ENCODE measurements at places on chromosomes 11 and 22. TPM values are rescaled to one million over a fixed set of nuclear protein-coding genes. Genes with fewer than 3 reads are reported as not detected.
A peak's percentile ranks its signal among the peaks of the same experiment; 100 is the strongest.

- no peaks in the 10 kb centered on the region for H3K36me3 ChIP-seq
- no peak overlapping the region for H3K4me3 ChIP-seq
- no peaks in the 10 kb centered on the region for H3K4me1 ChIP-seq
- no peak for DNase-seq
Observed at GRCh38 chr11:83540728-83541127, 254.6 kb upstream of the CCDC90B start.

GRCh38 chr11:108697872-108698473 is 33.1 kb downstream of the DDX10 start:
- H3K36me3 ChIP-seq = no peaks in the 10 kb centered on the region
- peak; percentile 56 for DNase-seq
- H3K4me1 ChIP-seq = peaks cover 12% of the 10 kb centered on the region
- H3K4me3 ChIP-seq = no peak overlapping the region
- H3K27ac ChIP-seq = no peak overlapping the region
- H3K27me3 ChIP-seq = no peaks in the 10 kb centered on the region

Gene MTMR3
- 39.4 TPM for total RNA-seq

GRCh38 chr11:59842316-59842715 is 3.0 kb downstream of the CBLIF start:
- no peak overlapping the region for H3K27ac ChIP-seq
- DNase-seq = no peak
- no peaks in the 10 kb centered on the region for H3K36me3 ChIP-seq

- H3K4me1 ChIP-seq = peaks cover 9% of the 10 kb centered on the region
- peaks cover 36% of the 10 kb centered on the region for H3K27me3 ChIP-seq
- DNase-seq = no peak
Observed at GRCh38 chr22:25420471-25420924, 144.0 kb upstream of the GRK3 start.

GRCh38 chr11:130906616-130907015 is 9.7 kb downstream of the SNX19 start:
- DNase-seq = no peak
- H3K27me3 ChIP-seq = no peaks in the 10 kb centered on the region
- peaks cover 77% of the 10 kb centered on the region for H3K36me3 ChIP-seq
- no peaks in the 10 kb centered on the region for H3K4me1 ChIP-seq

Gene TPBGL
- total RNA-seq = 1.2 TPM

DNA sequence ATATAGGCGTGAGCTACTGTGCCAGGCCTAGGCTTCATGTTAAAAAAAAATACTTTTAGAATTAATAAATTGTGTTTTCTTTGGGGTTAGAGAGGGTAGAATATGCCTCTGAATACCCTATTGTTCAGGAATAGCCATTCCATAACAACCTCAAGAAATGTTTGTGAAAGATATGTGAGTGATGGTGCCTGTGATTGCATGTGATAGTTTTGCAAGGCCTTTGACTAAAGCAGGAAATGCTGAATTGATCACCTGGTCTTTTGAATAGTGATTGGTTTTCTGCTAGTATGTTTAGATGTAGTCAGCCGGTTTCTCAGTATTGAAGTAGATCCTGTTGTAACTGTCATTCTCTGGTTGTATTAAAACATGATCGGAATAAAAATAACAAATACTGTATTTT is 73.4 kb downstream of the UVRAG start:
- no peaks in the 10 kb centered on the region for H3K36me3 ChIP-seq
- H3K4me3 ChIP-seq = no peak overlapping the region
- H3K27me3 ChIP-seq = no peaks in the 10 kb centered on the region
- no peaks in the 10 kb centered on the region for H3K4me1 ChIP-seq

DNA sequence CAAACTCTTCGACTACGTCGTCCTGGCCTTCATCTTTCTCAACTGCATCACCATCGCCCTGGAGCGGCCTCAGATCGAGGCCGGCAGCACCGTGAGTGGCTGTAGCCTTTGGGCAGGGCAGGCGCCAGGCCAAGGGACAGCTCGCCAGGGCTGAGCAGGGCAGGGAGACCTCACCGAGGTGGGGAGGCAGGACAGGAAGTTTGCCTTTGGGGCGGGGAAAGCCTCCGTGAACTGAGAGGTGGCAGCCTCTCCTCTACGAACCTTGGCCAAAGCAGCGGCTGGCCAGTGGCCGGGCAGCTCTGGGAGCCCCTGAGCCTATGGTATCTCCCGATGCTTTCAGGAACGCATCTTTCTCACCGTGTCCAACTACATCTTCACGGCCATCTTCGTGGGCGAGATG is 93.2 kb downstream of the CACNA1I start:
- no peaks in the 10 kb centered on the region for H3K36me3 ChIP-seq
- peaks cover 6% of the 10 kb centered on the region for H3K4me1 ChIP-seq
- H3K27me3 ChIP-seq = peaks cover 38% of the 10 kb centered on the region
- no peak for DNase-seq
- H3K27ac ChIP-seq = no peak overlapping the region

Gene USP2
- 16.5 TPM for total RNA-seq

GRCh38 chr11:113555071-113555619 is 79.9 kb upstream of the DRD2 start:
- no peaks in the 10 kb centered on the region for H3K27me3 ChIP-seq
- no peaks in the 10 kb centered on the region for H3K36me3 ChIP-seq
- no peak overlapping the region for H3K27ac ChIP-seq
- H3K4me3 ChIP-seq = no peak overlapping the region

Gene SCO2
- 7.4 TPM for total RNA-seq

DNA sequence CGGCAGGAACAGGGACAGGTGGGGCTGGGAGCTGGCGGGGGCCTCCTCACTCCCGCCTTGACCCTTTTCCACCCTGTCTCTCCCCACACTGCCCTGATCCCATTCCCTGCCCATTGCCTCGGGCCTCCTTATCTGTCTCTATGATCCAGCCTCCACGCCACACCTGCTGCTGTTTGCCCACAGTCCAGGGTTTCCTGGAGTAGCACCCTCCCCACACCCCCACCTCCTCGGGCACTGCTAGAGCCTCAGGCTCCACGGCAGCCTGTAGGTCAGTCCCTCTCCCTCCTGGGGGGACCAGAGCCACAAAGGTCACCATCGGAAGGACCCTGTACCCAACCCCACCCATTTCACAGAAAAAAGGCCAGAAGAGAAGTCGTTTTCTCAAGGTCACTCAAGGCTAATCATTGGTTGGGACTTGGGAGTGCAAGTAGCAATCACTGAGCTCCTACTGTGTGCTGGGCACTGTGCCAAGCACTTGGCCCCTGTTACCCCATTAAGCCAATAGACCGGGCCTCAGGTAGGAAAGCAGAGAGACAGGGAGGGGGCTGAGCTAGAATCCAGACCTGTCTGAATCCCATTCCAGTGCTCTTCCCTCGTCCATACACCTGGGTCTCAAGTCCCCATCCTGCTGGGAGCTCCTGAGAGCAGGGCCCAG is 71.8 kb downstream of the PDE2A start:
- H3K27me3 ChIP-seq = no peaks in the 10 kb centered on the region
- no peak overlapping the region for H3K4me3 ChIP-seq
- H3K36me3 ChIP-seq = no peaks in the 10 kb centered on the region
- H3K4me1 ChIP-seq = peaks cover 37% of the 10 kb centered on the region

Gene CELF1
- total RNA-seq = 105 TPM

Gene DCHS1
- total RNA-seq = 11.0 TPM

GRCh38 chr11:121544956-121545355 is 92.2 kb upstream of the SORL1-AS1 start:
- no peaks in the 10 kb centered on the region for H3K36me3 ChIP-seq
- no peak overlapping the region for H3K4me3 ChIP-seq
- H3K27me3 ChIP-seq = no peaks in the 10 kb centered on the region
- no peaks in the 10 kb centered on the region for H3K4me1 ChIP-seq

DNA sequence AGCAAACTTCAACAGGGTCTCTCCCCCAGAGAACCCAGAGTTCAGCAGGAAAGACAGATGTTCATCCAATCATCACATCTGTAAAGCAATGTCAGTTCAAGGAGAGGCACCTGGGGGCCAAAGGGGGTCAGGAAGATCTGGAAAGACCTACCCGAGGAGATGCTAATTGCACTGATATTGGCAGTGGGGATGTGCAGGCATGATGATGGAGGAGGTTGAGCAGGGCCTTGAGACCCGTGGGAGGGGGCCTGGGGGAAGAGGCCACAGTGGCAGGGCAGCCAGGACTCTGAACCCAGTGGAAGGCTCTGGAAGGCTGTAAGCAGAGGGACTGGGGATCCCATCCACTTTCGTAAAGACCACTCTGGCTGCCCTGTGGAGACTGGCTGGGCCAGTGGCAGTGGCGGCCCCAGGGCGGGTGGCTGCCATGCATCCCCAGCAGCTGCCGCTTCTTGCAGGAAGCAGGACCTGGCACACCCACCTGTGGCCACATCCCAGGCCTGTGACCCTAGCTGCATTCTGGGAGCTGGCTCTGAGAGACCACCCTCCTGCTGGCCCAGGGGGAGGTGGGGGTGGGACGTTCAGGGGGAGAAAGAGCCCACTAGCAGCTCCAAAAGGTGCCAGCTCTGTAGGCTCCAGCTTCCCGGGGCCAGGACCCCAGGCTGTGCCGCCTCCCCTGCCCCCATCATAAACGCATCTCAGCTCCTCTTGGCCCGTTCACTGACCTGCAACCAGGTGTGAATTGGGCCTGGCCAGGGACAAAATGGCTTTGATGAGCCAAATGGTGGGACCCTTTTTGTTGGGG is 59.9 kb upstream of the FGF3 start:
- H3K27ac ChIP-seq = no peak overlapping the region
- H3K4me3 ChIP-seq = no peak overlapping the region
- no peaks in the 10 kb centered on the region for H3K4me1 ChIP-seq
- no peaks in the 10 kb centered on the region for H3K27me3 ChIP-seq
- no peak for DNase-seq

- H3K27ac ChIP-seq = peak overlapping the region; percentile 92
- no peak for DNase-seq
Observed at GRCh38 chr11:10602945-10603344, 34.5 kb upstream of the LYVE1 start.

GRCh38 chr11:34600339-34601084 is 20.4 kb upstream of the EHF start:
- no peak overlapping the region for H3K4me3 ChIP-seq
- no peak overlapping the region for H3K27ac ChIP-seq

- no peak for DNase-seq
- H3K36me3 ChIP-seq = peaks cover 33% of the 10 kb centered on the region
- no peak overlapping the region for H3K4me3 ChIP-seq
- no peaks in the 10 kb centered on the region for H3K27me3 ChIP-seq
Observed at GRCh38 chr11:95832763-95833162, 42.5 kb downstream of the CEP57 start.

DNA sequence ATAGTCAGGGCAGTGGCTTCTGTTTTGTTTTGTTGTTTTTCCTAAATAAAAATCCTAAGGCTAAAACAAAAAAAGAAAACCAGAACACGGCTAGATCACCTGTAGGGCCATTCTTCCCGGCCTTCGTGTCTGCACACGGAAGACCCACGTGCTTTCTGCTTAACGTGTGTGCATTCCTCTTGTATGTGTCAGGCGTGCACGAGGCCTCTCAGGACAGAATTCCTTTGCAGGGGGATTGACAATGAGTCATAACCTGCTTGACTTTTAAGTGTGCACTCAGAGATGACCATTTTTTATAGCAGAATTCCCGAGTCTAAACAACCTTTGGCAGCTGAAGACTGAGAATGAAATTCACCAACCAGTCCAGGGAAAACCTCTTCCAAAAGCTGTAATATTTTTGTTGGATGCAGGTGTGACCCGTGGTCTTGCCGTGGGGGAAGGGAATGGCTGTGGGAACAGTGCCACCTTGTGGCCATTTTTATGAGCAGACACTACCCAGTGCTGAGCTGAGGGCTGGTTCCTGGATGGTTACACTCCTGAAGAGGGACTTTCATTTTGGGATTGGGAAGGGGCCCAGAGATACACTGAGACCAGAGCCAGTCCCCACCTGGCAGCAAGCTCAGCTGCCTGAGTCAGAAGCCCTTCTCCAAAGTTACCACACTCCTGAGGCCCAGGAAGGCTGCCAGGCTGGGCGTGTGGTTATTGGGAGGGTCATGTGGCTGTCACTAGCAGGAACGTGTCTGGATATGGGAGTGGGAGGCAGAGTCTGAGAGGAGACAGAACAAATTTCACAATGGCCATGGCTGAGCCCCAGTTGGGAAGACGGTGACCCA is 35.7 kb upstream of the DKK3 start:
- no peak overlapping the region for H3K4me3 ChIP-seq
- H3K27me3 ChIP-seq = no peaks in the 10 kb centered on the region
- no peak overlapping the region for H3K27ac ChIP-seq
- peak; percentile 83 for DNase-seq
- no peaks in the 10 kb centered on the region for H3K36me3 ChIP-seq
- peaks cover 13% of the 10 kb centered on the region for H3K4me1 ChIP-seq

Measured in adrenal gland (tissue), 19 donors.